Breast epithelium (tissue), 4 donors: ENCODE measurements at places on chromosomes 3 and 15. TPM values are rescaled to one million over a fixed set of nuclear protein-coding genes. Genes with fewer than 3 reads are reported as not detected.

The RAMAC gene
- total RNA-seq: 22.6 TPM

The DIPK2A gene
- 39.4 TPM for total RNA-seq

The DOCK3 gene
- total RNA-seq: 0.66 TPM

The TNK2 gene
- total RNA-seq: 28.7 TPM
